ENCODE measurements at places on chromosomes 6 and 20.

DNA sequence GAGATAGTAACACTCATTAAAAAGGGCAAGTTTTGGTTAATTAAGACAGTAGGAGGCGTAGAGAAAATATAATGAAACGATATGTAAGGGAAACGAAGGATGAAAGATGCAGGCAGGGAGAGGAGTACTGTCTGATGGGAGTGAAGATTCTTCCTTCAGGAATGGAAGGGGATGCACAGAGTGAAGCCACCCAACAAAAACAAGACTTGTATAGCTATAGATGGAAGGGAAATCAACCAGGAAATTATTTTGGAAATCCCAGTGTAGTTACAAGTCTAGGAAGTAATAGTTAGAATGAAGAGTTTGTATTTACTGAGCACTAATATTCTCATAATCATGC is 19.7 kb upstream of the HLA-DRB1 start:
- no peak for DNase-seq

DNA sequence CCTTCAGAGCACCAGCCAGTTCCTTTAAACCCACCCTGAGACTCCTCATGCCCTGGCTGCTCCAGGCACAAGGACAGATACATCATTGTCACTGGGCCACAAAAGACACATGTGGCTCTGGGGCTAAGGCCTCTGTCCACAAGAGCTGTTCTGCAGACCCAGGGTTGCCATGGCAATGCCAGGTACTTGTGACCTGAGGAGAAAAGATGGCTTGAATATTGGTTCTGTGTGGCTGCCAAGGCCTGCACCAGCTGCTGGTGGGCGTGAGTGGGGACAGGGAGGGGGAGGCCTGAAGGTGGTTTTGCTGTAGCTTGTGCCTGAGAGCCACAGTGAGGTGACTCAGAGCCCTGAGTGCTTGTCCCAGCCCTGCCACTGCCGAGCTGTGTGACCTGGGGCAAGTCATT is 31.8 kb downstream of the SAYSD1 start:
- no peak for DNase-seq

GRCh38 chr20:57653910-57654309 is 33.7 kb upstream of the ZBP1 start:
- no peak for DNase-seq

- no peak for DNase-seq
Measured at GRCh38 chr20:16965401-16965800, 217.2 kb downstream of the OTOR start.

GRCh38 chr6:112912416-112913101 is 565.4 kb downstream of the RFPL4B start:
- no peak for DNase-seq

- DNase-seq: no peak
Measured at GRCh38 chr6:122838060-122838780, 49.2 kb downstream of the SMPDL3A start.

DNA sequence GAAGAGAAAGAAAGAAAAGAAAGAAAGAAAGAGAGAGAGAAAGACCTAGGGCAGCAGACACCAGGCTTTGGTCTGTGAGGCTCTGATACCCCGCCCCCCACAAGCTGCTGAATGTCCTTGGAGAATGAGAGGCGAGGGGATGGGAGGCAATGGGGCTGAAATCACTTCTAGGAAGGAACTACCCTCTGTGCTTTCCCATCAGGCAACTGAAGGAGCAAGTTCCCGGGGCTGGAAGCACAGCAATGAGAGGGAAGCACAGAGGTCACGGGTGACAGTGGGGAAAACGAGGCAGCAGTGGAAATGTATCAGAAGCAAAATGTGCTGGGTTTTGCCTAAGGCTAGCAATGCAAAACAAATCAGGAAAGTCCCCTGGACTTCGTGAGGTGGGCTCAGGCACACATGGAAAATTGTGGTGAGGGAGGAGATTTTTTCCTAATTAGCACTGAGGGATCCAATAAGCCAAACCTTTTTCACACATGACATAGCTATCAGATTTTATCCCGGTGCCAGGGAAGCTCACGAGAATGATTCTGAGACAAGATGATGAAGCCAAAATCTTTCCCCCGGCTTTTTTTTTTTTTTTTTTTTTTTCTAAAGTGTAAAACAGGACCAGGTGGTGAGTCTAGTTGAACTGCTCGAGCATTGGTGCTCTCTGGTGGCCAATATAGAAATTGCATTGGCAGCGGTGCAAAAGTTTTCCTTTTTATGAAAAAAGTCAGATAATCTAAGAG is 16.8 kb upstream of the ARFGEF2 start:
- DNase-seq: no peak

DNA sequence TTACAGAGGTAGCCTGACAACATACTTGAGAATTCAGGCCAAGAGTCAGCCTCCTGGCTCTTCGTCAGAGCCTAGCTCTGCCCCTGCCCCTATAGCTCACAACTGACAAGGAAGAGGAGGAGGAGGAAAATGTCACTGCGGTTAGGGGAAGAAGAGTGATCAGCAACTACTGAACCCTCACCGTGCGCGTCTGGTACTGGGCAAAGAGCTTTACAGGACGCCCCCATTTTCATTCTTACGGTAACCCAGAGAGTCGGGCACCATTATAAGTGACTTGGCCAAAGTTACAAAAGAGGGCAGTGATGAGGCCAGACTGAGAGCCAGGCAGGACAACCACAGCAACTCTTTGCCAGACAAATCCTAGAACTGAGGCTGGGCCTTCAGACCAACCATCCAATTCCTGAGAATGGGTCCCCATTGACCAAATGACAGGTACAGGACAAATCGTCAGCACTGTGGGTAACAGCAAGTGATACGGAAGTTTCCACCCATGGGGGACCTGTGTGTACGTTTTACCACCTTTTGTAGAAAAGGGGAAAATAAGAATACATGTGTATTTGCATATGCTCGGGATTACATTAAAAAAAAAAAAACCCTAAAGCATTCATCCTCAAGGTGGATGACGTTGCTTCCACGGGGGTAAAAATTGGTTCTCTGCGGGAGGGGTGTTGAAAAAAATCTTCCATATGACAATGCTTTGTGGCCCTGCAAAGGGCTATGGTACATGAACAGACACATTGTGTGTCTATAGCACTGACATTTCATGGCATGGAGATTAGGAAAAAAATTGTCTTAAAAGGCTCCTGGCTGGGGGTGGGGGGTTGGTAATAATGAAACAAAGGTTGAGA is 118.0 kb downstream of the NFATC2 start:
- DNase-seq: no peak

- no peak for DNase-seq
Measured at GRCh38 chr6:111563581-111563980, 42.1 kb downstream of the TRAF3IP2 start.

DNA sequence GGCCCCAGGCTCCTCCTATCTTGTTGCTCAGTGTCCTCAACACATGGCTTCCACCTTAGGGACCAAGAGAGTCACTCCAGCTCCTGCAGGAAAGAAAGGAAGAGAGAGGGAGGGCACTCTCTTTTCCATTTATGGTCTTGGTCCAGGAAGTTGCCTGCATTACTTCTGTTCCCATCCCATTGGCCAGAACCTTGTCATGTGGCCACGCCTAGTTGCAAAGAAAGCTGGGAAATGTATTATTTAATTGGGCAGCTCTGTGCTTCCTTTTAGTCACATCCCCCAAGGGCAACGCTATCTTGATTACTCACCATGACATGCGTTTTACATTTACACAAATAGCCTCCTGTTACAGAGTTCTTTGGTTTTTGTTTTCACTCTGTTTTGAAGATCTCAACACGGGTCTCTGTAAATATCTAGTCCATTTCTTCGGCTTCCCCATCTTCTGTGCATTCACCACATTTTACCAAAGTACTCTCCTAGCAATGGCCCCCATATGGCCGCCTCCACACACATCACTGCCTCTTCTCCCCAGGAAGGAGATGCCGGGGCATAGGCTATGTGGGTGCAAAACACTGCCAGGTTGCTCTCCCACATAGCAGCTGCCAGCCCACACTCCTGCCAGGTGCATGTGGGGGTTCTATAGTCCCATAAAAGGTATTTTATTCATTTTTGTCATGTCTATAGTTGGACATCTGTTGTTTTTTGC is 35.7 kb upstream of the ZMYND8 start:
- no peak for DNase-seq

- no peak for DNase-seq
Measured at GRCh38 chr6:53216301-53216700, 67.7 kb upstream of the GCM1 start.

- DNase-seq: no peak
Measured at GRCh38 chr6:158069800-158070195, 88.1 kb downstream of the SYNJ2 start.

- no peak for DNase-seq
Measured at GRCh38 chr6:37618916-37619590, 78.6 kb downstream of the MDGA1 start.

- DNase-seq: no peak
Measured at GRCh38 chr20:57618764-57619050, 1.5 kb downstream of the ZBP1 start.

- no peak for DNase-seq
Measured at GRCh38 chr6:55069132-55069781, 105.1 kb upstream of the HCRTR2 start.

DNA sequence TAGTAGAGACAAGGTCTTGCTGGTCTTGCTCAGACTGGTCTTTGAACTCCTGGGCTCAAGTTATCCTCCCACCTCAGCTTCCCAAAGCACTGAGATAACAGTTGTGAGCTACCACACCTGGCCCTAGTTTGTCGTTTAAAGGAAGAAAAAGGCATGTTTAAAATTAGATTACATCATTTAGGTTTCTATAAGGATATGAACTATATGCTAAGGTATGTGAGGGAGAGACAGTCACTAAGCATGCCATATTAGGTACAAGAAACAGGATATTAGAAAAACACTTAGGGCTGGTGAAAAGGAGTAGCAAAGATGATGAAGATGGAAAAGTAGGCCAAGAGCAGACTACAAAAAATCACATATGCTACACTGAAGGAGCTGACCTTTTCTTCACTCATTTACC is 106.4 kb downstream of the ASCC3 start:
- no peak for DNase-seq

DNA sequence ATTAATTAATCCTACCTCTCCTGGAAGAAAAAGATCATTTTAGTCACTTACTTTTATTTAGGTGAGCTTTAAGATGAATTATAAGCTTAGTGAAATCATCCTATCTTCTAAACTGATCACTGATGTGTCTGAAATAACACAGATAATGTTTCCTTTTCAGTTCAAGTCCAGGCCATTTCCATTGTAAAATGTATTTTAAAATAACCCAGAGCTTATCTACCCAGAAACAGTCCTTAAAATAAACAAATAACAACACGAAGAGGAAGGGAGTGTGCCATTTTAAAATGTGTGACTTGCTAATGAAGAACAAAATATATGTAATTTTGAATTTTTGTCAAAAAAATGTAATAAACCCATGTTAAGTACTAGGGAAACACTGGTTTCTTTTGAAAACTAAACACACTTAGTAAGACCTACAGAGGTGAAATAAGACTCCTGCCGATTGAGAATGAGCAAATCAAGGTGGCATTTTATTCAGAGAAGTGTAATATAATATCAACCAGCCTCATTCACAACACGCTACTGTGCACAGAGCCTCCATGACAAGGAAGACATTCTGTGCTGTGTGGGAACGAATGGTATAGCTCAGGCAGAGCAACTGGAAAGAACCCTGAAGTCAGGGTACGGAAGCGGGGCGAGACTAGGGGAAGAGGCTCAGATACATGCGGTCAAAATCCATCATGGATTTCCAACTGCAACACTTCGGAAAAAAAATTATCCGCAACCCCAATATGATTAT is 7.7 kb downstream of the LRP11 start:
- DNase-seq: no peak

- DNase-seq: no peak
Measured at GRCh38 chr6:162157167-162157870, 570.2 kb downstream of the PRKN start.

- no peak for DNase-seq
Measured at GRCh38 chr20:33835615-33836172, 24.5 kb downstream of the CHMP4B start.

DNA sequence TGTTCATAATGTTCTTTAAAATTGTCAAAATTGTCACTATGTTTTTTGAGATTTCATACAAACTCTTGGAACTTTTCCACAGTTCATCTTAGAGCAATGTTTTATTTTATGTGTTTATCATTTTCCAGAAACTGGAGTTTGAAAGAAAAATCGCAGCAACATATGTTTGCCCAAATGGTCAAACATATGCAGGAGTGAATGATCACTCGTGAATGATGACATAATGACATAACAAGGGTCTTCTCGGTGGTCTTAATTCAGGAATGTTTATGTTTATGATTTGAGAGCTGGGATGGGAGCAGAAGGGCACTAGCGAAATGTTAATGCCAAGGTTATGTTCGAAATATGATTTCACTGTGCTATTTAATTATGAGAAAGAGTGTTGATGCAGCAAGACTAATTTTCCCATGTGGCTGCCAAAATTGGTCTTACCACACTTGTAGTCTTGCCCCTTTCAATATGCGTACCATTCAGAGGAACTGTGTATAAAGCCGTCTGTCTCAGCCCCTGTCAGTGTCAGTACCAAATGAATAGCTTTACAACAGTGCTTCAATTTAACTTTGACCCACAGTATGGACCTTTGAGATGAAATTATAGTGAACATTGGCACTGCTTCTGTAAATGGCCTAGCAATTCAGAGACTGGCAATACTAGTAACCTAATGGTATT is 152.3 kb downstream of the CARMIL1 start:
- DNase-seq: no peak

- no peak for DNase-seq
Measured at GRCh38 chr20:48691523-48691922, 136.3 kb downstream of the PREX1 start.

GRCh38 chr20:62776692-62777527 is 19.4 kb upstream of the MRGBP start:
- DNase-seq: no peak

DNA sequence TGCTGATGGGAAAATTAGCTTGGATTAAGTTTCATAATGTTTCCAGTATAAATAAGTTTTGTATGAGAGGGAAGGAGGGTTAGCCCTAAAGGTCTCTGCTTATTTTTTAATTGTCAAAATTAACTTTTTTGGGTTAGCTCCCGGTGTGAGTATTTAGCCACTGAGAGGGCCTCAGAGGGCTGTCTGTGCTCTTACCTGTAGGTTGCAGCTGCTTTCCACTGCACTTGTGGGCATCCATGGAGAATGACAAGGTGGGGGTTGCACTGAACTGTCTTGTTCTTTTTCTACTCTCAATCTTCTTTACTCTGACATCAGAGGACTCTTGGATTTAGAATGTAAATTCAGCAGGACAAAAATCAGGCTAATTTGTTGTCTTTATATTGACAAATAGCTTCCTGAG is 81.4 kb downstream of the CD164 start:
- DNase-seq: no peak

DNA sequence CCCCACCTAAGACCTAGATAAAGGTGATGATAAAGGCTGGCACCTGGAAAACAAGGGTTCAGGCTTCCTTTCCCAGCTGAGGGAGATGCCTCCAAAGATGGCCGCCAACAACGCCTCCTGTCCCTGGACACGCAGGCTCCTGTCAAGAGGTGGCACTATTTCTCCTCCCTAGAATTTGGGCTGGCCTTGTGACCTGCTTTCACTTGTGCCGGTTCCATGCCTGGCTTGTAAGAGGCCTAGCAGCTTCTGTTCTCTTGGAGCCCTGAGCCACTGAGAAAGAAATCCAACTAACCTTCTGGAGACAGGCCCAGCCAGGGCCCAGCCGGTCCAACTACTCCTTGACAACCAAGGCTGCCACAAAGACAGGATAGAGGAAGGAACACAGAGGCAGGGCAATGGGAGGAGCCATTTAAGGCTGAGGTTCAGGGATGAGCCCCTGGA is 60.2 kb upstream of the RALY start:
- DNase-seq: no peak
